ENCODE measurements at places on chromosomes 16 and 17.
A peak's percentile ranks its signal among the peaks of the same experiment; 100 is the strongest.

- no peak for DNase-seq
Observed at GRCh38 chr17:64515419-64515818, 8.6 kb downstream of the CEP95 start.

GRCh38 chr16:49828533-49829267, 27.2 kb downstream of the ZNF423 start:
- DNase-seq = no peak

- no peak for DNase-seq
Observed at GRCh38 chr17:8072729-8073461, 14.6 kb downstream of the ALOX12B start.

- peak; percentile 26 for DNase-seq
Observed at GRCh38 chr16:81873843-81874752, 95.0 kb downstream of the PLCG2 start.

- no peak for DNase-seq
Observed at GRCh38 chr17:32794533-32795246, 82.2 kb downstream of the MYO1D start.
